Islet precursor cell (in vitro differentiated cells): ENCODE measurements at places on chromosomes 1 and 21.

- DNase-seq: peak; percentile 65
Observed at GRCh38 chr1:117067533-117068370, 7.6 kb downstream of the TTF2 start.

DNA sequence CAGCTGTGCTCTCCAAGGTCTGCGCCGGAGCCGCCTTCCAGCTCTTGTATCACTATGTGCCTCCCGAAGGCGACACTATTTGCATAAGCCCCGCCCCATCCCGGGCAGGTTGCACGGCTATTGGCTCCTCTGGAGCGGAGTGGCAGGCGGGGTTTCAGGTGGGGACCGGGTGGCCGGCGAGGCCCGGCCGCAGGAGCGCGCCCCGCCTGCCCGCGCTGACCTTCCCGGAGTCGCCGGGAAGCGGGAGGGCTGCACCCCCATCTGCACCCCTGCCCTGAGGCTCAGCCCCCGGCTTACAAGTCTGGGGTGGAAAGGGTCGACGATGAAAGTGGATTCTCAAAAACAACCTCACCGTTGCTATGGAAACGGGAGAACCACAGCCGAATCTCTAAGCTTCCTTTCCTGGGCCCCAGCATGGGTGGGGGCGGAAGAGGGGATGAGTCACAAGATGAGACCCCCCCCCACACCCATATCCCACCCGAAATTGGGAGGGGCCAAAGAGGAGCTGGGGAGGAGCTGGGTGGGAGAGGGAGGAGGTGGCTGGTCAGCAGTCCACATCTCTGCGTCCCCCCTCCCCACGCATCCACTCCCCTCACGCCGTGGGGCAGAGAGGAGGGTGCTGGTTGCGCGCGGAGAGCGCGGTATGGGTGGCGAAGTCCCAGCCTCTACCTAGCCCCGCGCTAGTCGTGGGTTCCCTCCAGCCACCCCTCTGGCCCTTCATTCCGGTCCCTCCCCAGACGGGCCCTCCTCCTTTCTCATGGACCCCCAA is at the start of gene HPCAL4:
Gene HPCAL4, minus strand, starts transcription at position 51 of the 769 bp plus-strand sequence. CDS start 6,830 bp downstream, outside the sequence.
- peak; percentile 98 for DNase-seq

- no peak for DNase-seq
Observed at GRCh38 chr21:30126576-30126975, 40.0 kb downstream of the CLDN17 start.

DNA sequence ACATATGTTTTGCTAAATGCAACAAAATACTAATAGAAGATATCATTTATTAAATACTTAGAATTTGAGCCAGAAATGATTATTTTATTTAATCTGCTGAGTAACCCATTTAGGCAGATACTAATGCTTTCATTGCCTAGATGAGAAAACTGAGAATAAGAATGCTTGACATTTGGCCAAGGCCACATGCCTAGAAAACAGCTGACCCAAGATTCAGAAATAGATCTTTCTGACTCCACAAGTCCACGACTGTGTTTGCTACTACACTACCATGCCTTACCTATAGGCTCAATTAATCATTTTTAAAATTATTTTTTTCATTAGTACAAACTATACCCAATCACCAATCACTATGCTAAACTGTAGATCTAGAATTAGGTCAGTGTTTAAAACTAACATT is 129.7 kb downstream of the ATP1B1 start:
- DNase-seq: no peak
